Karpas-422 (cell line): ENCODE measurements at places on chromosomes 5 and 9. TPM values are rescaled to one million over a fixed set of nuclear protein-coding genes. Genes with fewer than 3 reads are reported as not detected.

DNA sequence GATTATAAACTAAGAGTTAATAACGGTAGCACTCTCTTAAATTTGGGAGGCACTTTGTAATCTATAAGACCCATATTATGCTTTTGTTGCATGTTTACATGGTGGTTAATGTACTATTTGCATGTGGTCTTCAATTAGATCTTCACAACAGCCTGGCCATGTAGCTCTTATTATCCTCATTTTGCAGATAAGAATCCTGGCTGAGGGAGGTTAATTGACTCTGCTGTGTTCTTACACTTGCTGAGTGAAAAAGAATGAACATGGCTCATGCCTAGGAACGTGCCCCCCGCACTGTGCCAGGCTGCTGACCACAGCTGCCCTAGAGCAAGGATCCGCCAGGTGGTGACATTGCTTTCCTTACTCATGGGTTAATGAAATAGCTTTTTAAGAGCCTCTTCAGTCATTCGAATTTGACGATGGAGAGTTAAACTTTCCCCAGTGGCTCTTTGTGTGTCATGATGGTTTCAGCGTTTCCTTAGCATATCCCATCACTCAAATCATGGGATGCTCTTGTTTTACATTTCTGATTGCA is 97.9 kb downstream of the CDH6 start:
- no peak for DNase-seq

GRCh38 chr9:17782430-17783149 is 203.7 kb downstream of the SH3GL2 start:
- no peak for DNase-seq

DNA sequence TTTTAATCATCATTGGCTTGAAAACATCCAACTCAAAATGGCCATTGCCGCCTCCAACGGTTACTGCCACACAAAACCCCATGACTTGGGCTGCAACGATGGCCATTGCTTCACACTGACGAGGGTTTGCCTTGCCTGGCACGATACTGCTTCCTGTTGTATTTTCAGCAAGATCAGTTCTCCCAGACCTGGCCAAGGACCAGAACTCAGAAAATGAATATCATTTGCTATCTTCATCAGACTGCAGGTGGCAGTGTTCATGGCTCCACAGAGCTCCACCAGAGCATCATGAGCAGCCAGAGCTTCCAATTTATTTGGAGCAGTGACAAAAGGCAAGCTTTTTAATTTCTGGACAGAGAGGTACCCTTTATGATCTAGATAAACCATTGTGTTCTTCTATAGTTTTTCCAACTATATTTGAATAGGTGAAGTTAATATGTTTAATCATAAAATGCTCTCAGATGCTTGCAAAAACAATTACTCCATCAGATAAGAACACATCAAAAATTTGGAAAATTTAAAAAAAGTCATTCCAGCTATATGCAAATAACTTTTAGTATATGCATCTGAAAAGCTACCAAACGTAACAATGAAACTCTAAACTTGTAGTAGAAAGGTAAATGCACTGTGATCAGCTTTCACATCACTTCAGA is 10.4 kb downstream of the AMACR start:
- DNase-seq: peak; percentile 77

- no peak for DNase-seq
These were observed 324.5 kb downstream of the KCNN2 start for GRCh38 chr5:114686356-114686755.

Gene PDZD2
- not detected in 2 replicates for total RNA-seq

- DNase-seq: no peak
These were observed 382.6 kb downstream of the ADGRV1 start for GRCh38 chr5:90941002-90941720.

Gene ATG12
- total RNA-seq: 34.2 and 59.3 TPM in 2 replicates

DNA sequence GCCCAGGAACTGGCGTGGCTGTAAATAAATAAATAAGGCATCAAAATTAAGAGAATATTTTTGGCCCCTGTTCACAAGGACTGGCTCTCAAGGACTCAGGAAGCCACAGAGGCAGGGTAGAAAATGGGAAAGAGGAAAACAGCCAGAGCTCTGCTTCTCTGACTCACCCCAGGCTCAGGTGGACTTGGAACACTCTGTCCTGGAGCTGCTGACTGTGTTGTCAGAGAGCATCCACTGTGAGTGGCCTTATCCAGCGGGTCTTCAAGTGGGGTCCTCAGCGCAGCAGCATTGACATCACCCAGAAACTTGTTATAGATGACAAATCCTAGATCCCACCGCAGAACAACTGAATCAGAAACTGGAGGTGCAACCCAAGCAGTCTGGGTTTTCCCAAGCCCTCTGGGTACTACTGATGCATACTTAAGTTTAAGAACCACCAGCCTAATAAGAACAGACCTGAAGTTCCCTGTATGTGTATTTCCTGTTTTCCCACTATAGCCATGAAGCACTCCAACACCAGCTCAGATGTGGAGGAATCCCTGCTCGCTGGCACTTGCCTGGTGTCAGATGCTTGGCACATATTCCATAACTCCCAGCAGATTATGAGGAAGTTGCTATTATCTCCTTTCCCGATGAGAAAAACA is 20.5 kb downstream of the ADRA1B start:
- no peak for DNase-seq
